Endodermal cell (in vitro differentiated cells): ENCODE measurements at places on chromosomes 16 and 17.
A peak's percentile ranks its signal among the peaks of the same experiment; 100 is the strongest.

DNA sequence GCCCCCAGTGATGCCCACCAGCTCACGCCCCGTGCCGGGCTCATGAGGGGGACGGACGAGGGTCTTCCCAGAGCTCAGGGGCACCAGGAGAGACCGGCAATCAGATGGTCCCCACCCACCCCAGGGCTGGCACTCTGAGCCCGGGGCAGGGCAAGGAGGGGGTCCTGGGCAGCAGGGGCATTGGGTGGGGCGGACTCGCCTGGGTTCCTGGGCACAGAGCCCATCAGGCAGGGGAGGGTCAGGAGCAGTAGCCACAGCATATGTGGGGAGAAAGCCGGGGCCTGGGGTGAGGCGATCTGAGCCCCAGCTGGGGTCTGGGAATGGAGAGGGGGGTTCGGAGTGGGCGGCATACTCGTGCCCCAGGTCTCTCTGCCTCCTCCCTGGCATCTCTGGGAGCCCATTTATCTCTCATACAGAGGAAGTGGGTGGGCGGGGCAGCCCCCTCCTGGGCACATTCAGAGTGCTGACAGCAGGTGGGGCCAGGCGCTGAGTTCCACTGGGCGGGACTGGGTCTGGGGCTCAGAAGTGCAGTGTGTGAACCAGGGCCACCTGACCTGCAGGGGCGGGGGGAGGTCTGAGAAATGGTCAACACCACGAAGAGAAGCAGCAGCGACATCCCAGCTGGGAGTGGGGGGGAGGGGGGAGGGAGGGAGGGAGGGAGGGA is 20.5 kb upstream of the UBE2I start:
- peak; percentile 89 for DNase-seq

GRCh38 chr17:73760439-73760758 is 116.2 kb upstream of the SDK2 start:
- peak; percentile 93 for DNase-seq

- DNase-seq: no peak
Measured at GRCh38 chr16:23317266-23317661, 15.2 kb downstream of the SCNN1B start.

- DNase-seq: peak; percentile 66
Measured at GRCh38 chr17:10105513-10106001, 92.8 kb downstream of the GAS7 start.

- DNase-seq: peak; percentile 45
Measured at GRCh38 chr17:75899353-75899752, 2.6 kb upstream of the TRIM65 start.

- DNase-seq: no peak
Measured at GRCh38 chr17:8966926-8967325, 1.4 kb upstream of the PIK3R5 start.

DNA sequence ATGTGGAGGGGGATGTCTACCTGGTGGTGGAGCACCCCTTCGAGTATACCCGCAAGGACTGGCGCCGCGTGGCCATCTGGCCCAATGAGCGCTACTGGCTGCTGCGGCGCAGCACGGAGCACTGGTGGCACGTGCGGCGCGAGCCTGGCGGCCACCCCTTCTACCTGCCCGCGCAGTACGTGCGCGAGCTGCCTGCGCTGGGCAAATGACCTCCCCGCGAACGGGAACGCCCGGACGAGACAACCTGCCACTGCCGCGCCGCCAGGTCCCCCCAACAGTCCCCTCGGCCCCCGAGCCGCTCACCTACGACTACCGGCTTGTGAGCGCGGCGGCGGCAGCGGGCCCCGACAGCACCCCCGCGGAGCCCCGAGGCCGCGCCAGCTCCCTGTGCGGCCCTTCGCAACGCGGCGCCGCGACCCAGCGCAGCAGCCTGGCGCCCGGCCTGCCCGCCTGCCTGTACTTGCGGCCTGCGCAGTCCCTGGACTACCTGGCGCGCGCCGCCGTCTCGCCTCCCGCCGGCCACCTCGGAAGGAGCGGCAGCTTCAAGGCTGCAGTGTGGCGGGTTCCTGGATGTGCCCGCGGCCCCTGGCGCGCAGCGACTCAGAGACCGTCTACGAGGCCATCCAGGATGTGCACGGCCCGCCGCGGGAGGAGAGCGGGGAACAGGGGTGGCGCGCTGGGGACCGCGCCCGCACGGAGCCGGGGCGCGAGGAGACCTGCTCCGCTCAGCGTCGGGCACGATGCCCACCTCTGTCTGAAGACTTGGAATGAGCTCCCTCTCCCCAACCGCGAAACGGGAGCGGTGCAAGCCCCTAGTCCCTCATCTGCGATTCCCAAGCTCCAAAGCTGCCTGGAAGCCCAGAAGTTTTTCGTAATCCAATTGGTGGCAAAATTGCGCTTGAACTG is 48.7 kb upstream of the AMZ2 start:
- DNase-seq: peak; percentile 85

DNA sequence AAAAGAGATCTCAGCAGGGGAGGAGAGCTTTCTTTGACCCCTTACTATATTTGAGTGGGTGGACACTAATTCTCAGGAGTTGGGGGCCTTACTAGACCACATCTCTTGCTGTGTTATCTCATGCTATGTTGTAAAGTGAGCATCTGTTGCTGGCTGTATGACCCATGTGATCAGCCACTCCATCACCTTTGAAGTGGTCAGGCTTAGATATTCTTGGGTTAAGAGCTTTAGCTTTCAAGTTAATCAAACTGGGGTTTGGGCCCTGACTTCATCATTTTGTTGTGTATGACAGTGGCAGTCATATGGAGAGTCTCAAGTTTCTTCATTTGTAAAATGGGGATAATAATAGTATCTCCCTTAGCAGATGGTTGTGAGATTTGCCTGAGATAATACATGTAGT is 201.1 kb downstream of the FTO start:
- DNase-seq: no peak

- no peak for DNase-seq
Measured at GRCh38 chr16:11495066-11495407, 91.7 kb downstream of the LITAF start.

- peak; percentile 38 for DNase-seq
Measured at GRCh38 chr17:6505425-6506142, 50.8 kb downstream of the PITPNM3 start.

- DNase-seq: peak; percentile 82
Measured at GRCh38 chr17:42843358-42843934, 934 bp upstream of the AOC2 start.

- DNase-seq: peak; percentile 43
Measured at GRCh38 chr17:16908273-16908672, 63.6 kb downstream of the TNFRSF13B start.

GRCh38 chr17:46100590-46100989 is 92.6 kb downstream of the KANSL1 start:
- no peak for DNase-seq

- DNase-seq: no peak
Measured at GRCh38 chr17:73603971-73604370, 40.3 kb downstream of the SDK2 start.

DNA sequence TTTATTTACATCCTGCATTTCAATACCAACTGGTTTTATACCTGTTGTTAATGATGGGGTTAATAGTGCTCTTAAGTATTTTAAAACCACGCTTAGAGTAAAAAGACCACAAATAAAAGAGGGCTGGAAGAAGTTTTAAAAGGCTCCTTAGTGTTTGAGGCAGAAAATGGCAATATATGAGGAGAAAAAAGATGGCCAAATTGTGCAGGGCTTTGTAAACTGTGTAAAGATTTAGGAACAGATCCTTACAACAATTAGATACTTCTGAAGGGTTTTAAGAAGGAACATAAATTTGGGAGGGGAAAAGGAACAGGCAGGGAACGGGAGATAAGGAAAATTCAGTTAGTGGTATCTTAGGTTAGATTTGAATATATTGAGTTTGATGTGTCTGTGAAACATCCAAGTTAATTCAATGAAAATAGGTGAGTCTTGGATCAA is 12.7 kb downstream of the CDC27 start:
- DNase-seq: no peak

- no peak for DNase-seq
Measured at GRCh38 chr17:61816538-61816937, 46.8 kb downstream of the BRIP1 start.

DNA sequence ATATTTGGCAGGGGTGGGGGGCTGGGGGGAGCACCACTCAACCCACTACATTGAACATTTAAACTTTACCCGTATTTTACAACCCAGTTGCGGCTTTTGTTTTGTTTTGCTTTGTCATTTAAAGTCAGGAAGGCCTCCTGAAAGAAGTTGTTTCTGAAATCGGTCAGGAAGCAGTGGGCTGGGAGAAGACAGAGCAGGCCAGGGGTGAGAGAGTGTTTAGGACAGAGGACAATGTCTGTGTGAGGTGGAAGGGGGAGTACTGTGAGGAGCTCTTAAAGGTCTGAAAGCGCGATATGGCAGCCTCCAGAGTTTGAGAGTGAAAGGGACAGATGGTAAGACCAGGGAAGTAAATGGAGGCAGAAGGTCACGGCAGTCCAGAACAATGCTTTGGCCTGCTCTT is 6.1 kb upstream of the WFIKKN2 start:
- DNase-seq: peak; percentile 61

GRCh38 chr16:89738538-89739317 is 17.4 kb downstream of the ZNF276 start:
- DNase-seq: peak; percentile 52

DNA sequence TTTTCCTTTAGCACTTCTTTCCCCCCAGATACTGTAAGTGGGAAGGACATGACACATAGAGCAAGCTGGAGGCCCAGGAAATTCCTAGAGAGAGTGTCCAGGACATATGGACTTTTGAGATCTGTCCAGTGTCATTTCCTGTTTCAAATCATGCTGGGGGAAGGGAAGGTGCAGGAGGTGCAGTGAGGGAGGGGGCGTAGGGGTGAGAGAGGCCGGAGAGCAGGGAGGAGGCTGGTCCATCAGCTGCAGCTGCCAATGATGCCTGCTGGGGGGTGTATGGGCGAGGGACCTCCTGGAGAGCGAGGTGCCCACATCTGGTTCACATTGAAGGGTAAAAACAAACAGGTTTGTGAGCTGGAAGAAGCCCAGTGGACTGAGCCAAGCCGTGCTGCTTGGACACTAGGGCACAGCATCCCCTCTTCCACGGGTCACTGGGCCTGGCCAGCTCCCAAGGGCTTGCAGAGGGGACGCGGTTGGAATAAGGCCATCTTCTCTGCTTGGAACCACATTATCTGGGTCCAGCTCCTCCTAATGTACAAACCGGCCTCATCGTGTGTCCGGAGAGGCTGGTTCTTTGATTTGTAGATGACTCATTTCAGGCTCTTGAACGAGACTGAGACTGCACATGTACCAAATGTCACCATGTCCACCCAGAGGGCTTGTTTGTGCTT is 70.4 kb upstream of the SMURF2 start:
- no peak for DNase-seq

DNA sequence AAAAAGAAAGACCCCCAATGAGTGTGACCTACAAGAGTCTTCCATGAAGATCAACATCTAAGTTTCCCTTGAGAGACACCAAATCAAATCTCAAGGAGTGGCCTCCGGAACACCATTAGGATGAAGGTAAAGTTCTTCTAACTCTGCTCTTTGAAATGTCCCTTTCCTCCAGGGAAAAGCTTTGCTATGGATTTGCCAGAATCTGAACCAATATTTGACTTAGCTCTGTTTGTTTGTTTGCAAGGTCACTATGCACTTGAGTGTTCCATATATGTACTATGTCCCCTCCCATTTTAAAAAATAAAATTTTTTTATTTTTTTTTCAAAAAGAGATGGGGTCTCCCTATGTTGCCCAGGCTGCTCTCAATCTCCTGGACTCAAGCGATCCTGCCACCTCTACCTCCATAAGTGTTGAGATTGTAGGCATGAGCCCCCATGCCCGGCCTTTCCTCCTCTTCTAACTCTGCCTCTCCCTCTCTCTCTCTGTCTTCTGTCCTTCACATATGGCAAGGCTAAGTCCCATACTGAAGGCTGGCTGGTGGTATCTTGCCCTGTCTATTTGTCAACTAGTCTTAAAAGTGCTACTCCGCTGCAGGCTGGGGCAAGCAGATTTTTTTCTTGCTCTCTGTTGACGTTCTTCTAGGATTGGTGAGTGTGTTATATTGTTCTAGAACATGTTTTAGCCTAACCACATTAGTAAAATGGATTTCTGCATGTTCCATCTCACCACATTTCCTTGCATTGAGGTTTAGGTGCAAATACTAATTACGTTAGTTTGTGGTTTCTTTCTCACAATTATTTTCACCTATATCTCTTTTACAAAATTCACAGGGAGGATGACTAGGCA is 276.7 kb upstream of the DYNLRB2 start:
- no peak for DNase-seq

DNA sequence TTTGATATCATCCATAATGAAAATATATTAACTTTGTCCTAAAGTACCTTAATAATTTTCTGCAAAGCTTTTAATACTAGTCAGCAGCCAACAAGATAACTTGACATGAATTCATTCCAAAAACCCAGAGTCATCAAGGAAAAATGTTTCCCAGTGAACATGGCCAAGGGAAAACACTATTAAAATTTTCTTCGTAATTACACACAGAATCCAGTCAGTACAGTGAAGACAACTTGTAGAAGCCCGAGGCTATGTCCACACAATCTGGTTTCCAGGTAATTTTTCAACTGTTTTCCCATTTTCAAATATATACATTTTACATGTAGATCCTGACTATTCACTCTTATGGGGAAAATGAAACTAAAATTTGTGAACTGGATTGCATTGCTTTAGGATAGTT is 600.9 kb downstream of the CDH8 start:
- no peak for DNase-seq

GRCh38 chr16:75911896-75912295 is 185.6 kb upstream of the CPHXL start:
- DNase-seq: no peak

- peak; percentile 49 for DNase-seq
Measured at GRCh38 chr17:47684535-47685193, 9.3 kb upstream of the TBKBP1 start.

DNA sequence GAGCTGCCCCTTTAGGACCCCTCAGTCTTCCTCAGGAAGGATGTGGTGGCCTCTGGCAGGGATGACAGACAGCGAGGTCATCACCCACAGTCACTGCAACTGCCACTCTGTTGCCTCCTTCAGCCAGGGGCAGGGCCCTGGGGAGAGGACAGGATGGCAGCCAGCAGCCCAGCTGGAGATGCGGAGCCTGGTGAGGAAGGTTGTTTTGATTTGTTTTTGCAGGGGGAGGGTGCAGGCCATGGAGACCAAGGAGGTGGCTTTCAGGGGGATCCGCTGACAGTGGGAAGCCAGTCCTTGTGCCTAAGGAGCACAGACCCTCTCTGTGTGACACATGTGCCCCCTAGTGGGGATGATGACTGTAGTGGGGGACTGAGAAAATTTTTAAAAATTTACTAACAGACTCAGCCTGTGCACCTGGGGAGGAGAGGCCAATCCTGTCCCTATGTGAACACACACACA is 7.4 kb downstream of the PRCD start:
- DNase-seq: peak; percentile 91

DNA sequence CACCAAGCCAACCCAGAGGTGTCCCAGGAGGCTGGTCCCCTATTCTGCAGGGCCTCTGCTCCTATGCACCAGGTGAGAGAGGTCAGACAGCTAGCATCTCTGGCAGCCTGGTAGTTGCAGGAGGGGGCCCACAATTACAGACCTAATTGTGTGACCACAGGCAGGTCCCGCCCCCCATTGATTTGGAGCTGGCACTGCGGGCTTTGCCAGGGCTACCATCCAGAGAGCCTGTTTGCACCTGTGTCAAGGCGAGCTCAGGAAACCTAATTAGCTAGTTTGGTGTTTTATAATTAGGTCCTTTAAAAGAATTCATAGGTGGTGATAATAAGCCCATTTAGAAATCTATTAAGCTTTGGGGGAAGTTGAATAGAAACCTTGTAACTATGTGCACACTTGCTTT is 90.2 kb downstream of the MRM1 start:
- no peak for DNase-seq

- DNase-seq: no peak
Measured at GRCh38 chr17:6787081-6787693, 11.2 kb downstream of the FBXO39 start.
